ENCODE measurements at places on chromosomes 7 and 10.

DNA sequence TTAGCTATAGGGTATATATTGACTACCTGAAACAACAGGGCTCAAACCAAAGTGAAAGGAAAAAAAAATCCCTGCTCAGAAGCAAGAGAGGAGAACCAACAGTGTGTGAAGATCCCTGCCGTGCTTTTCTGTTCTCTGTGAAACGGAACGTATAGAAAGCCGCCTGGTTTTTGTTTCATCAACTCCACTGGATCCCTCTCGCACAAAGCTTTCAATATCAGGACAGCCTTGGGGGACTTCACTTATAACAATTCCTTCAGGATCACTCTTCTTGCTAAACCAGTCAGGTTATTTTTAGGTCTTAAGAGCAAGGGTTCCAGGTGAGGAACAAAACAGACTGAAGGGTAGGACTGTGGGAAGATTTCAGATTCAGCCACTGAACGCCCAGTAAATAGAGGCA, 151.1 kb upstream of the CACNA2D1 start:
- DNase-seq: no peak

DNA sequence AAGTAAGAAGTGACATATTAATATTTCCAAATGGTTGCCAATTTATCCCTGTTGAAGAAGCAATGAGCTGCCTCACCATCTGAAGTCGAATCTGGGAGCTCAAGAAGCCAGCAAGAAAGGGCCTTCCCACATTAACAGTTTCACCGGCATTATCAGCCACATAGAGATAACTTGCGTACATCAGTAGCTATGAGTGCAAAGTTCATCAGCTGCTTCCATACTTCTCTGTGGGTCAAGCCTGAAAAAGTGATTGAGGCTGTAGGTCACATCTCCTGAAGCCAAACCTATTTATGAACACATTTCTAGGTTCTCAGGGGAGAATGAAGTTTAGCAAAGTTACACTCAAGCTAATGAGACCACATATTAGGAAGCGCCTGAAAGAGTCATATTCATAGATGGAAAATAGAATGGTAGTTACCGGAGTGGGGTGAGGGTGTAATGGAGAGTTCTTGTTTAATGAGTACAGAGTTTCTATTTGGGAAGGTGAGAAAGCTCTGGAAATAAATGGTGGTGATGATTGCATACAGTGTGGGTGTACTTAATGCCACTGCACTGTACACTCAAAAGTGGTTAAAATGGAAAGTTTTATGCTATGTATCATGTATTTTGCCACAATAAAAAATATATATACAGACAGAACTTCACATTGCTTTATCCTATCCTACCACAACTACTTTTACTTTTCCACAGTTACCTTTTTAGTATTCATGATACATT, 189.3 kb upstream of the SP4 start:
- DNase-seq: no peak

DNA sequence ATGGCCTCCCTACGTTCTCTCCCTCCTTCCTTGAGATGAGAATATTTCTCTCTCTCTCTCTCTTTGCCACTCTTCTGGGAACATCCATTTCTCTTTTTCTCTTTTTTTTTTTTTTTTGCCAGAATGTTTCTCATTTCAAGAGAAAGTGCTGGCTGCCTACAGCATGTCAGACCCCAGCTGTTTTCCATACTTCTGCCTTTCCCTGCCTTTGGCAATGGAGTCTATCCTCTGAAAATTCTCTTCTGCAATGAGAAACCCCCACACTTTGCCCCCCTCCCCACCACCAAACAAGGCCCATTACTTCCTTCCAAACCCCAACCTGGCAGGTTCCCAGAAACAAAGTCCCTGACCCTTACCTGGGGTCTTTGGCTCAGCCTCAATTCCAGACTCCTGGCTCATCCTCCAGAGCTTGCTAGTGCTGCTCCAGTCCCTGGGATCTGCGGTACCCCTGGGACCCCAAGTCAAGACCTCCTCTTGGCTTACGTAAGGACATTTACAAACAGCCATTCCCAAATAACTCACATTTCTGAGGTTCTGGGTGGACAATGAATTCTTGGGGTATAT, 17.4 kb upstream of the CCL26 start:
- no peak for DNase-seq

- DNase-seq: no peak
These were observed 188.2 kb downstream of the SKIDA1 start for GRCh38 chr10:21337171-21337792.
